Dermis lymphatic vessel endothelial cell (primary cell): ENCODE measurements at places on chromosomes 1 and 21. TPM values are rescaled to one million over a fixed set of nuclear protein-coding genes. Genes with fewer than 3 reads are reported as not detected.

The THEM5 gene
- total RNA-seq: 0.33 and 0.34 TPM in 2 replicates

The RCSD1 gene
- 27.4 and 41.7 TPM in 2 replicates for total RNA-seq

The FAM3B gene
- not detected in 2 replicates for total RNA-seq

The TTC39A gene
- 2.9 and 3.0 TPM in 2 replicates for total RNA-seq

The LIN28A gene
- total RNA-seq: not detected in 2 replicates

The AGTRAP gene
- 30.3 and 32.5 TPM in 2 replicates for total RNA-seq
